ENCODE measurements at places on chromosomes 13 and 19.
A peak's percentile ranks its signal among the peaks of the same experiment; 100 is the strongest.

GRCh38 chr13:76425935-76426334 lies 460.3 kb downstream of the KCTD12 start:
- no peak for DNase-seq

DNA sequence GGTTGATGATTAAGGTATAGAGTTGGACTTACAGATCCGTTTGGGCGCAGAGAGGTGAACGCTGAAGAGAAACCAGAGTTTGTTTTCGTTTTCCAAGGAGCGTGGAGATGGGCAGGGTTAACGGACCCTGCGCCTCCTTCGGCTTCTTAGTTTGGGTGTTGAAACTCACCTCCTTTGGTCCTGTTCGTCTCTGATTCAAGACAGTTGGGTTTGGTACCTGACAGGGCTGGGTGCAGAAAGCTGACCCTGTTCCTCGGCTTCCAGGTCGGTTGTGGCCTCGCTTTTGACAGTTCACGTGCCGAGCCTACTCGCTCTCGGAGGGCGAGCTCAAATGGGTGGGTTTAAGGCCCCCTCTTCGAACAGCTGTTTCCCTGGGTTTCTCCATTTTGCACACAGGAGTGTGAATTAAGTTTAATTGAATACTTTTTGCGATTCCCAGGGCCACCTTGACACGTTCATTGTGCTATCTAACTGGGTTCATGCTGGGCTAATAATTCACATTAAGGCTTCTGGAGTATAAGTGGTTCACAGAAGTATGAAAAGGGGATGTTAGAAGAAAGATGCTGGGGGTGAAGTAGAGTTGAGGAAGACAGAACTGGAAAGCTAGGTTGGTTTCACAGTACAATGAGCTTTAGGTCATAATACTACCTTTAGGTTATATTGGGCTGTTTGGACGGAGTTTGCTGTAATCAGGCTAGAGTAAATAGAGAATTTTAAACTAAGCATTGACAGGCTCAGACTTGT lies 638 bp downstream of the USPL1 start:
- DNase-seq, result peak; percentile 36

GRCh38 chr13:51112771-51113170 lies 1.7 kb upstream of the C13orf42 start:
- DNase-seq, result no peak

GRCh38 chr13:21871919-21872318 lies 201.0 kb downstream of the FGF9 start:
- DNase-seq, result peak; percentile 37

DNA sequence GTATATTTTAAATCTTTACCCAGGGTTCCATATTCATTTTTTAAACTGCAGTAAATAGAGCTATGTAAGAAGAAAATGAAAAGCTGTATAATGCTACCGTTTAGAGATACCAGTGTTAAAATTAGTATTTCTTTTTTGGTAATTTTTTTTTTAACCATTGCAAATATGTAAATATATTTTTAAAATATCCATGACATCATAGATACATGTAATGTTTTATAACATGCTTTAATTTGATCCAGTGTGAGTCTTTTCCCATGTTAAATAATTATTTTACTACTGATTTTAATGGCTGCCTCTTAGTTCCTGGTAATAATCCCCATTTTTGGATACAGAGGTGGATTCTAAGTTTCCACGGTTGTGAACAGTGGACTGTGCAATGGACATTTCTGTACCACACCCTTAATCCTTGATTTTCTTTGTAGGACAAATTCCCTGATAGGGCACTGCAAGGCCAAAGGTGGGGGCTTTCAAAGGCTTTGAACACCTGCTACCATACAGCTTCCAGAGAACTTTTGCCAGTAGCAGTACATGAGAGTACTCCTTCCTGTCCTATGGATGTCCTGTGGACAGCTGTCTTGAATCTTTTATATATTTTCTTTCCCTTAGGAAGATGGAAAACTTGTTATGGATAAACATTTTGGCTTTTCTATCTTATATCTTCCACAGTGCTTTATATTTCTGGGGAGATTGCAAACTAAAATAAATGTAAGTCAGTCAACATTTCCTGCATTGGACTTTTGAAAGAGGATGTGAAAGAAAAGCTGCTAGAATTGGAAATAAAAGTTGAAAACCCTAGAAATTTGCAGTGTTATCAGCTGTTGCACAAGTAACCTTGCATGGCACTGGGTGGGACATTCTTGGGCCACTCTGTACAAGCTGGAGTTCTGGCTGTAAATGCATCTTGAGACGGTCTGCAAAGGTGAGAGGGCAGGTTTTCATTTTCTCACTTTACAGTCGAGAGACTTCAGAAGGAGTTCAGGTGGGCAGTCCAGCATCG lies 46.8 kb downstream of the ARHGEF7 start:
- no peak for DNase-seq

DNA sequence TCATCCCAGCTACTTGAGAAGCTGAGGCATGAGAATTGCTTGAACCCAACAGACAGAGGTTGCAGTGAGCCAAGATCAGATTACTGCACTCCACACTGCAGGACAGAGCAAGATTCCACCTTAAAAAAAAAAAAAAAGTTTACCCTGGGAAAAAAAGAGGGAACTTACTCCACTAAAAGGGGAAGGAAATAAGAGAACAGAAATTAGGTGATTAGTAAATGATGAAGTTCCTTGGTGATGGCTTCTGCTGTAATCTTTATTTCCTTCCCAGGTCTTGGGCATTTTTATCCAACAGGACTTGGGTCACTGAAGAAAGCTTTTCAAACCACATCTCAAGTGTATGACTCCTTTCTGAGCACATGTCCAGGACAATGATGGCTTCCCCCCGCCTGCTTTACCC lies 9.3 kb downstream of the ZNF780A start:
- DNase-seq, result no peak

GRCh38 chr19:40612831-40613689 lies 11.9 kb downstream of the LTBP4 start:
- DNase-seq, result peak; percentile 90

- no peak for DNase-seq
Observed at GRCh38 chr13:51244637-51245405, 22.6 kb downstream of the FAM124A start.

DNA sequence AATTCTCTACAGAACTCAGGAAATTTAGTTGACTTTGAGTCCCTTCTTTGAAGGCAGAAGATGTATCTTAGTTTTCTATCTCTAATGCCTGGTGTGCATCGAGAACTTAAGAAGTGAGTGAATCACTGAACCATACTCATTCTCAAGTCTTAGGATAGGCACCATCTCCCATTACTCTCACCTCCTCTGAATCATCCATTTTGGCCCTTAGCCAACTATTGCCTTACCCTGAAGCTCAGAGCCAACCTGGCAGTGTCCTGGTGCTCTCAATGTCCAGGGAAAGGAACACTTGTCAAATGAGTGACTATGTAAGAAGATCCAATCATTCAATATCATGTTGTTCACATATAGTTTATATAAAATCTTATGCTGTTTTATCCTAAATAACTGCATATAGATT lies 146.6 kb downstream of the RGCC start:
- DNase-seq, result peak; percentile 70

Data from DMS53 (cell line).